Activated CD4-positive, alpha-beta T cell treated with anti-CD3 and anti-CD28 coated beads for 48 hours (primary cell): ENCODE measurements at places on chromosomes 1 and 21.

GRCh38 chr1:9809100-9809510, 14.7 kb downstream of the CLSTN1 start:
- DNase-seq = no peak

- no peak for DNase-seq
Observed at GRCh38 chr1:67059346-67059745, 5.4 kb upstream of the SLC35D1 start.

- no peak for DNase-seq
Observed at GRCh38 chr1:227945891-227946623, 1.7 kb downstream of the WNT9A start.

DNA sequence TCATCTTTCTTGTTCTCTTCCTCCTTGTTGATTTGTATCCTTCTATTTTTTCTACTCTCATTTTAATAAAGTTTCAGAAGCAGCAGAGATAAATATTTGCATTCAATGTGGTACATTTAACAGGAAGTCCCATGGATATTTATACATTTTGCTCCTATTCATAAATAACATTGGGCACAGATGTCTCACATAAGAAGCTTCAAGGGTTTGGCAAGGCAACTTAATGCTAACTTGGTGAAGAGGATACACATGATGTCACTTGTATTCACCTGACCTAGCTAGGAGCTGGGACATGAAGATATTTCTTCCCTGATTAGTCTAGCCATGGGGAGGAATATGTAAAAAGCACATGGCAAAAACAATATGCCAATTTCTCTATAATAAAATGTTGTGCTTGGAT, 65.1 kb upstream of the DUSP10 start:
- no peak for DNase-seq

DNA sequence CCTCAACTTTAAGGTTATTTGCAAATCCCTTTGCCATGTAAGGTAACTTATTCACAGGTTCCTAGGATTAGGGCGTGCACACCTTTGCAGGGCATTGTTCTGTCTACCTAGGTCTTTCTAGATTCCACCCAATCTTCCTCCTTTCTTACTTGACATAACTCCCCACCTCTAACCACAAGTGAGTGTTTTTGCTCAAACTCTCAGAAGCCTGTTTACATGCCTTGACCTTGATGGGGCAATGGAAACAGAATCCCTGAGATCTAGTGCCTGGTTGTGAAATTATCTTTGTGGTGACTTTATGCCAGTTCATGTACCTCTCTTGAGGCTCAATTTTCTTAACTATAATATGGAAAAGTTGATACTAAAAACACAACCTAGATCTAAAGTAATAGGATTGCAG, 296.6 kb downstream of the TTLL7 start:
- DNase-seq = no peak

DNA sequence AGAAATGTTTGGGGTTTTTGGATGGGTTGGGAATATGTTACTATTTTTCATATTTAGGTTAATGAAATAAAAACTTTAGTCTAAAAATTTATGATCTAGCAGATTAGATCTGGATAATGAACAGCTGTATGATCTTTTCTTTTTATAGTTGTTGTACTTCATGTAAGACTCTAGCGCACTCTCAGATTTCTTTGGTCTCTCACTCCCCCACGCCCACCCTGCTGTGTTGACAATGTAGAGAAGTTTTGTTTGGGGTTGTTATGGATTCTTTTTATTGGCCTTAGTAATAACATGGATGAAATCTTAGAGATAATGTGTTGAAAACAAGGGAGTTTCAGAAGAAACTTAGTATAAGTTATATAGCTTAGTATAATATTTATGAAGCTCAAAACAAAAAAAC, 5.5 kb downstream of the KLF18 start:
- no peak for DNase-seq
